ENCODE measurements at places on chromosomes 12 and 14.
A peak's percentile ranks its signal among the peaks of the same experiment; 100 is the strongest.

DNA sequence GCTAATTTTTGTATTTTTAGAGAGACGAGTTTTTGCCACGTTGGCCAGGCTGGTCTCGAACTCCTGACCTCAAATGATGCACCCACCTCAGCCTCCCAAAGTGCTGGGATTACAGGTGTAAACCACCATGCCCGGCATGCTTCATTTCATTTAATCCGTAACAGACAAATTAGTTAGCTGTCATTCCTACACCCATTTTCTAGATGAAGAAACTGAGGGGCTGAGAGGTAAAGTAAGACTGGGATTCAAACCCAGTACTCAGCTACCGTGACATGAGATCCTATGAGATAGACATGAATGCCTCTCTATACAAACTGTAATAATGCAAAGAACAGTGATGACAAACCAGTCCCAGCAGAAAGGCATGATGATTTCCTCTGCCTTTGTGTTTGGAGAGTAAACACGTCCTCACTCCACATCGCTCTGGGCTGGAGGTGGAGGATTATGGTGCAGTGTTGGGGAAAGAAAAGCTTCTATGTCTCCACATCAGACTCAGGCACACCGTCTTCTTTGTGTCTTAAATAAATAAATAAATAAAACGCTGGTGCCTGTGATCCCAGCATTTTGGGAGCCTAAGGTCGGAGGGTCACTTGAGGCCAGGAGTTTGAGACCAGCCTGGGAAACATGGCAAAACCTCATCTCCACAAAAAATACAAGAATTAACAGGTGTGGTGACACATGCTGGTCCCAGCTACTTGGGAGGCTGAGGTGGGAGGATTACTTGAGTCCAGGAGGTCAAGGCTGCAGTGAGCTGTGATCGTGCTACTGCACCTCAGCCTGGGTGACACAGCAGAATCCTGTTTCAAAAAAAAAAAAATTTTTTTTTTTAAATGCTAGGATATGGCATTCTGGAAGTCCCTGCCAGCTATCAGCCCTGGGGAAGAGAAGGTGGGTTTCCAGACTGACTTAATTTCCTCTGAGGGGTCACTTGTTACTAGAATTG, 10.5 kb downstream of the VSX2 start:
- no peak for DNase-seq

DNA sequence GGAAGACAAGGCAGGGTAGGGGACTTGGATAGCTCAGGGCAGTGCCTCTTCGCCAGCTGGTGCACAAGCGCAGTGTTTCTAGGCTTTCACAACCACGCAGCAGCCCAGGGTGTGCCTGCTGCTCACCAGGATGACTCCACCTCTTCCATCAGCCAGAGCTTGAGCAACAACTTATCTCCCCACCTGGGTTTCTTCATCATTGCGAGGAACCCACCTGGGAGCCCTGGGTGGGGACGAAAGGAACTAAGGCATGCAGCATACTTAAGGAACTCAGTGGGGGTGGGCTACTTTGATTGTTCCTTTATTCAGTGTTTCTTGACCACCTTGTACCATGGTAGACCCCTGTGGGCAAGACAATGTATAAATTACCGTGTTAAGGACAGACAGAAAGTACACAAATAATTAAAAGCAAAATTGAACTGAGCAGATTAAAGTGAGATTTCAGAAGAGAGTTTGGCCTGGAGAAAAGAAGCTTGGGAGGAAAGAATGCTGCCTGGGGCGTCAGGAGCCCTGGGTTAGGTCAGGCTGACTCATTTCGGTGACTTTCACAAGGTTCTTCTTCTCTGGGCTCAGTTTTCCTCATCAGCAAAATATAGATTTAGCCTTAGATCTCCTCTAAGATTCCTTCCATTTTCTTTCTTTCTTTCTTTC, 22.9 kb downstream of the KRT18 start:
- DNase-seq = no peak

DNA sequence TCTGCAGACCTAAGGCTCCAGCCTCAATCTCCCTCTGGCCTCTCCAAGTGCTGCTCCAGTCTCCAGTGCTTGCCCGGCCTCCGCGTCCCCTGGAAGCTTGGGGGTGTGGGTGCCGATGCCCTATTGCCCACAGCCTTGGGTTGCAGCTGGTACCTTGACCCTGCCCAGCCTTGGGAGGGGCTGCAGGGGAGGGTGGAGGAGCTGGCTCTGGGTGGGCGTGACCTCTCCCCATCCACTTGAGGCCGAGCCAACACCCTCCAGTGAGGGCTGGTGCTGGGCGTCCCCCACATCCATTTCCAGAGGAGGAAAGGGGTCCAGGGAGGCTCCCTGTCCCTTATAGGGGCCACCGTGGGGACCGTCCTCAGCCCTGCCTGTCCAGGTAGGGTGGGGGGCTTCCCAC, 24.1 kb downstream of the KIF26A start:
- no peak for DNase-seq

DNA sequence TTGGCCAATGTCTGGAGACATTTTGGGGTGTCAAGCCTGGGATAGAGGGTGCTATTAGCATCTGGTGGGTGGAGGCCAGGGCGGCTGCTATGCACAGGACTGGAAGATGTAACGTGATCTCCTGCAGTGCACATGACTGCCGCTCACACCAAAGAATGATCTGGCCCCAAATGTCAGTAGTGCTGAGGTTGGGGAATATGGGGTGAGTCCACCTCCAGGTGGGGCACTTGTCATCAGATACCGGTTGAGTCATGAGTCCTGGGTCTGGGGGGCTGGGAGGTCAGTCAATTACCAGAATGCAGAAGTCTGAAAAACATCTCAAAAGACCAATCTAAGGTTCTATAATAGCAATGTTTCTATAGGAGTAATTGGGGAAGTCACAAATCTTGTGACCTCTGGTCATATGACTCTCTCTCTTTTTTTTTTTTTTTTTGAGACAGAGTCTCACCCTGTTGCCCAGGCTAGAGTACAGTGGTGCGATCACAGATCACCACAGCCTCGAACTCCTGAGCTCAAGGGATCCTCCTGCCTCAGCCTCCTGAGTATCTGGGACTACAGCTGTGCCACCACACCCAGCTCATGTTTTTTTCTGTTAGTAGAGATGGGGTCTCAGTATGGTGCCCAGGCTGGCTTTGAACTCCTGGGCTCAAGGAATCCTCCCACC, 6.0 kb upstream of the SDSL start:
- DNase-seq = no peak

- DNase-seq = no peak
Observed at GRCh38 chr12:112170376-112170775, 45.0 kb downstream of the TRAFD1 start.

GRCh38 chr12:12922978-12923377, 29.0 kb downstream of the GPRC5D start:
- DNase-seq = no peak

DNA sequence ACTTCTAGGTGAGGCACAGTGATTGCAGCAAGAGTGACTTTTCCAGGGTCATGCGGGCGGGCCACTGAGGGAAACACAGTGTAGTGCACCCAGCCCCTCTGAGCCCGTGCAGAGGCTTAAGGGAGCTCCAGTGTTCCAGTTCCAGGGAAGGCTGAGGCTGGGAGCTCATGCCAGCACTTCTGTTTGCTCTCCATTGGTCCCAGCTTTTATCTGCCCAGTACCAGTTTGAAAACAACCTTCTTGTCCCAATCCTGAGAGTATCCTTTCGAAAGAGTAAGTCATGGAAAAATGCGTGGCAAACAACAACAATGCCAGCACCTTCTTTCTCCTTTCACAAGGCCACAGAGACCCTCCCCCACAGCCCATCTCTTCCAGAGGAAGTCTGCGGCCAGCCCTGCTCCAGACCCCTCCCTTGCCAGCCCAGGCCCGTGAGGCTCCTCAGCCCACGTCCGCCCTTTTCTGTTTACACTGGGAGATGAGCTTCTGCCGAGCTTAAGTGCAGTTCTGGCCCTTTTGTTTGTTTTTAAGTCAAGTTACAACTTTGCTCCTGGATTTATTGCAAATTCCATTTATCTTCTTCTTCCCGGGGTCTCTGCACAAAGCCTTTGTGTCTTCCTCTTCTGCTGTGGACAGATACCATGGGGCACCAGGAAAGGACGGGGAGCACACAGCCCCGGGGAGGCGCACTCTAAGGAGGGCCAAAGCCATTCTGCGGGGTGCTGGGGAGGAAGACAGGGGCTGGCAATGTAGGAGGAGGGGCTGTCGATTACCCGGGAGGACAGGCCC, 185.6 kb downstream of the ZFP36L1 start:
- DNase-seq = no peak

DNA sequence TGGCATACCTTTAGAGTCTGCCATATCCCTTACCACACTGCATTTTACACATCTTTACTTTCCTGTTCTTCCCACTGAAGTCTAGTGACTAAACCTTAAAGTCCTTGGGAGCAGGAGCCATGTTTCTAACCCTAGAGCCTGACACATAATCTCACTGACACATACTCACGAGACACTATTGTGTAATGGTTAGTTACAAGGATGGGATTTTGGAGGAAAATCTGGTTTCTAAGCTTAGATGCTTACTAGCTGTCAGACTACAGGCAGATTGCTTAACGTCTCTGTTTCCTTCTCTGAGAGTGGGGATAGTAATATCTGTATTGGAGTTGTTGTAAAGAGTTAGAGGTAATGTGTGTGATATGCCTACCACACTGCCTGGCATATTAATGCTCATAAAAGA, 6.2 kb upstream of the DYRK4 start:
- no peak for DNase-seq

DNA sequence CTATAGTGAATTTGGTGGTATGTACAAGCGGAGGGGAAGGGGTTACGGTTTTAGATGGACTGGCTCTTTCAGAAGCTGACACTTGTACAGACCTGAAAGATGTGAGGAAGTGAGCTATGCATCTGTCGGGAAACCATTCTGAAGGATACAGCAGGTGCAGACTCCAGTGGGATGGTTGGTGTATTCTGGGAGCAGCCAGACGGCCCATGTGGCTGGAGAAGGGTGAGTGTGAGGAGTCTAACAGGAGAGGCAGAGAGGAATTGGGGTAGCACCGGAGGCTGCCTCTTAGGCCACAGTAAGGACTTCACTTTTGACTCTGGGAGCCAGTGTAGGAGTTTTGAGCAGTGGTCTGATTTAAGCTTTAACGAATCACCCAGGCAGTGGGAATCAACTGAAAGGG, 90.7 kb downstream of the APAF1 start:
- no peak for DNase-seq

DNA sequence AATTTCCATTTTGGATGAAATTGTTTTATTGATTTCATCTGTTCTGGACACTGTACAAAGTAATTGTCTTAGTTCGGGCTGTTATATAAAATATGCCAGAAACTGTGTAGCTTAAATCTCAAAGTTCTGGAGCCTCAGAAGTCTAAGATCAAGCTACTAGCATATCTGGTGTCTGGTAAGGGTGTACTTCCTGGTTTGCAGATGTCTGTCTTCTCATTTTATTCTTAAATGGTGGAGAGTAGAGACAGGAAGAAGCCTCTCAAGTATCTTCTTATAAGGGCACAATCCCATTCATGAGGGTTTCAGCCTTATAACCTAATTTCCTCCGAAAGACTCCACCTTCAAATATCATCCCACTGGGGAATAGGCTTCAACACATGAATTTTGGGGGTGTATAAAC, 51.3 kb downstream of the MON2 start:
- no peak for DNase-seq

- DNase-seq = peak; percentile 52
Observed at GRCh38 chr12:26831951-26832821, 808 bp downstream of the ITPR2 start.

DNA sequence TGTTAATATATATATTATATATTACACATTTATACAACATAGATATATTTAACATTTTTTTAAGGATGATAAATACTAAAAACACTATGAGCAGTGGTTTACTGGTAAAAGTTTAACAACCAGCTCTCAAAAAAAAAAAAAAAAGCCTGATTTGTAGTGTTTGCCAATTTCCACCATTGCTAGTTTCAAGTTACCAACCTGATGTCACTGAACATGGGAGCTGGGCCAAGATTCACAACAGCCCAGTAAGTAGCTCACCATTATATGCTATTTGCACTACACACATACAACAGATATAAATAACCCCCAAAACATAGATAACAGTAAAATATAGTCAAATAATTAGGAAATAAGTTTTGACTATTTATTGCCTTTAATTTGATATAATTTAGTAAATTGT, 28.9 kb upstream of the TMX1 start:
- peak; percentile 64 for DNase-seq

DNA sequence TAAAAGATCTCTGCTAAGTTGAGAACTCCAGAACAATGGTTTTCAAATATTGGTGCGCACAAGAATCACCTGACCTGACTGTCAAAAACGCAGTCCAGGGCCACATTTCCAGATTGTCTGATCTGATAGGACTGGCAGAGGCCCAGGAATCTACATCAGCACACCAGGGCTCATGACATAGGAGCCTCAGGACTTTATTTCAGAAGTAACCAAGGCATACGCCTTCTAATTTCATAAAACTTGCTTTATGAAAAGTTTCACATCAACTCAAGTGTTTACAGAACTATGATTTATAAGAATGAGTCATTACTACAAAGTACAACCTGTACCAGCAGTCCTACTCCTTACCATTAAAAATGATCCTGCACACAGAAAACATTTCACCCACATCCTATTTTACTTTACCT, 47.7 kb upstream of the PTPRO start:
- DNase-seq = no peak

DNA sequence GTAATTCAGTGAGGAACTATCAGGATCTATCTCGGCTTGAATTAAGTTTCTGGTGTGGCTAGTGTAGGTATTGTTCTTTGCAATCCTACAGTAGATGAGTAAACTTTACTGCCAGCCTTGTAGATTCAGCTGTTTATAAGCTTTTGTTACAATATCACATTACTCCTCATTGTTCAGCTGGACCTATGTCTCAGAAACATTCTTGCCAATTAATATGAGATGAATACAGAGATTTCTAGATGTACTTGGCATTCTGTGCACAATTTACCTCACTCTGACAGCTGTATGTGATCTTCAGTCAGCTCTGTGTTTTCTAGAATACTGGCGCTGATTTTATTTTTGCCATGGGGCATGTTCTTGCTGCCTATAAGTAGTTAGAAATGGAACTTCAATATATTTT, 55.7 kb downstream of the METTL25 start:
- DNase-seq = no peak

DNA sequence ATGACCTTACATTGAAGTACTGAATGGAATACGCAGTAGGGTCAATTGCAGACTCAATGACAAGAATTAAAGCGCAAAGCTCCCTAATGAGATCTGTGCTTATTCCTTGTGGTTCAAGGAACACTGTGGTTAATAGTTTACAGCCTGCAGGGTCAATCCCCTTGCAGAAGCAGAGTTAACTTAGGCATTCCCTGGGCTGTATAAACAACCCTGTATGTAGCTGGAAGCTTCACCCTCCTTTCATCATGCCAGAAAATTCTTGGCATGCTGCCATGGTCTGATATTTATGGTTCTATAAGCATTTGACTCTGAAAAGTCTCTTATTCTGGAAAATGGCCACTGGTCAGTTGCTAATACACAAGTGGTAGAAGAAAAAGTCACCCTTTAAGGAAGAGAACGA, 227.7 kb downstream of the NOVA1 start:
- DNase-seq = no peak

GRCh38 chr14:54627540-54628363, 60.8 kb downstream of the SAMD4A start:
- DNase-seq = no peak
